ENCODE measurements at places on chromosomes 2 and 18. TPM values are rescaled to one million over a fixed set of nuclear protein-coding genes. Genes with fewer than 3 reads are reported as not detected.

DNA sequence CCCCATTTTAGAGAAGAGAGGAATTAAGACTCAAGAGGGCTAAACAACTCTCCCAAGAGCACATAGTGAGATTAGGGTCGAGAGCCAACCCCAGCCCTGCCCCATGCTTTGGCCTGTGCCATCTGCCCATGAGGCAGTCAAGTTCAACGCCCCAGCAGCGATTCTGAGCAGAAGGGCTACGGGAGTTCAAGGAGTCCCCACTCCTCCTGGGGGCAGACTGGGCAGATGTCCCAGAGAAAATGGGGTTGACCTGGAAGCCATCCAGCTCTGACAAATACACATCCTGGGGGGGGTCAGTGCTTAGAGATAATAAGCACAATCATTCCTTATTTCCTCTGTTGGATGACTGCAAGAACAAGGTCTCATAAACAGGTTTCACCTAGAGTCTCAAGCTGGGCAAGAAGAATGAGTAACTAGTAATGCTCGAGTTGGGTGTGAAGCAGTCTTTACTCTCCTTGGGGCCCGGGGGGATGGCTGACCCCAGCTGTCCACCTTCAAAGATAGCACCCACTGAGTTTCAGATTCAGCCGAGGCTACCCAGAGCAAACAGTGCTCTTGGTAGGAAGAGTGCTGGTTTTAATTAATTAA is 716.4 kb downstream of the RNF144A start:
- no peak for DNase-seq

DNA sequence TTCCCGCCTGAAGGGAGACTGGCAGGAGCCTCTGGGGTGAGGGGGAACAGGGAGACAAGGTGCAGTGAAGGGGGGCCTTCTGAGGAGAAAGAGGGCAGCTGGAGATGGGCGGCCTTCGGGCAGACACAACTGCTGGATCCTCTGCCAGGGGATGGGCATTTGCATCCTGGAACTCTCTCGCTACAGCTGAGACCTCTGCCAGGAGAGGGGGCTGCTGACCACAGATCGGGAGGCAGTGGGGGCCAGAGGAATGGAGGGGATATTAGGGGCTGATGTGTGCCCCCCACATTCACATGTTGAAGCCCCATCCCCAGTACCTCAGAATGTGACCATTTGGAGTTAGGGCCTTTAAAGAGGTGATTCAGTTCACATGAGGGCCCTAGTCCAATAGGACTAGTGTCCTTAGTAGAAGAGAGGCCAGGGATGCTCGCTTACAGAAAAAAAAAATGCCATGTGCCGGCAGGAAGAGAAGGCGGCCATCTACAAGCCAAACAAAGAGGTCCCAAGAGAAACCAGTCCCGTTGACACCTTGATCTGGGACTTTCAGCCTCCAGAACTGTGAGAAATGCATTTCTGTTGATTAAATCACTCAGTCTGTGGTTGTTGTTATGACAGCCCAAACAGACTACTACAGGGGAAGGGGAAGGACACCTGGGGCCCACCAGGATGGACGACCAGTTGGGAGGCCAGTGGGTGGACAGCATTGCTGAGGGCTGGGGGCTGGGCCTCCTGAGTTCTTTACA is 50.0 kb downstream of the TRABD2A start:
- DNase-seq: no peak

DNA sequence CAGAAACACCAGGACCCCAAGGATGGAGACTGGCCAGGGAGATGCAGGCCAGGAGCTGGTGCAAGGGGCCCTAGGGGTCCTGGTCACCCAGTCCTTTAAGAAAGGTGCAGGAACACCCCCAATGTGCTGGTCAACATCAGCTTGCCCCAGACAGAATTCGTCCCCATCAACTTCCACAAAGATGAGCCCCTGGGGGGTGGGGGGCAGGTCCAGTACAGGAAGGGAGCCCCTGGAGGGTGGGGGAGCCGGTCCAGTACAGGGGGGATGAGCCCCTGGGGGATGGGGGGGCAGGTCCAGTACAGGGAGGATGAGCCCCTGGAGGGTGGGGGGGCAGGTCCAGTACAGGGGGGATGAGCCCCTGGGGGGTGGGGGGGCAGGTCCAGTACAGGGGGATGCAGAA is 160.7 kb upstream of the SALL3 start:
- DNase-seq: peak; percentile 12

DNA sequence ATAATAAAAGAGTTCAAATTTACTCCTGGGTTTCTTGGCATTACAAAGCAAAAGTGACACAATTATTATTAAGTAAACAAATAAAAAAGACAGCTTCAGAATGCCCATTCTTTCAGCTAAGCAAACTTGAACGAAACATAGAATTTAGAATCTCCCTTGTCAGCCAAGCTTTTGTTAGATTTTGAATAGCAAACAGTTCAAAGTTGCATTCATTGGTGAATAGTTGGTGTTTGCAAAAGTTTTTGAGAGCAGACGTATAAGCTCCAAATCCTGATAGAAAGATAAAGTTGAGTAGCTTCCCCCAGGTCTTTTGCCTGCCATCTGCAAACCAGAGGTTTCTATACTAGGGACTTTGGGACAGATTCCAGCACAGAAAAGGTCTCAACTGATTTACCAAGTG is 434.3 kb upstream of the TNP1 start:
- no peak for DNase-seq

DNA sequence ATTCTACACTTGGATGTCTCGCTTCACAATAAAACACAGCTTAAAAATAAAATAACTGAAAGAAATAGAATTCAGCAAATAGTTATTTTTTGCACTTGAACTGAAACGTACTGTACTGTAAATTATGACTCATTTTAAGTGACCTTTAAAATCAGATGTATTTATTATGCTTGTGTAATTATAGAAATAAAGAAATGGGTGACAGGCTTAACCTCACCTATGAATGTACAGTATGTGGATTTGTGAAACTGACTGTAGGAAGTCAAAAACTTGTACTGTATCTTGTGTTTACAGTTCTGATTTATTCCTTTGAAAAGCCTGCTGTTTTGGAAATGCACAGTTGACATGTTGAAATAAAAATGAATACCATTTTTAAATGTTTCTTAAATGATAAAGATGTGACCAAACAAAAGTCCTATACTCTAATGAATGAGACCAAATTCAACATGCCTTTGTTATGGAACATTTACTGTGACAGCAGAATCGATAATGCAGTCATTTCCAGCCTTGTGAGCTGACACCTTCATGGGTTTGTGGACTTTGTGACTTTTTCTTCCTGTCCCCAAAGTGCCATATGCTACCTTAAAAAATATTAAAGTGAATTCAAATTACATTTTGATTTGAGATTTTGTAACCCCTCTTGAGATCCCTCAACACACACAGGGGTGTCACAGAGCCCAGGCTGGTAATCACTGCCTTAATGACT is 32.7 kb downstream of the NEMP2 start:
- no peak for DNase-seq

DNA sequence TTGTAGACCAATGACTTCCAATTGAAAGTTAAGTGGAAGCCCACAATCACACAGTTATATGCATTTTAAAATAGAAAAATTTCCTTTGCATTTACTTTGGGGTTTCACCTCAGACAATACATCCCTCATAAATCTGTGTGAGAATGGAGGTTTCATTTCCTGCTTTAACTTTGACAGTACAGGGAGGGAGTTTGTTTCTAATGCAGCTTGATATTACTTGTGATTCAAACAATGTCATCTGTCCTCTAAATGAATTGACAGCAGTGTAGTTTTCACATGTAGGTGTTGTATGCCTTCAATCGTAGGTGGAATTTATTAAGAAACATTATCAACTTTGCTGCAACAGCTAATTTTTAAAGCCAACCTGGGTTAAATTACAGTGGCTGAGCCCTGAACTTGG is 75.2 kb downstream of the TMEFF2 start:
- DNase-seq: no peak

- no peak for DNase-seq
Observed at GRCh38 chr2:30404319-30405259, 42.5 kb upstream of the LCLAT1 start.

- no peak for DNase-seq
Observed at GRCh38 chr2:98012561-98012991, 16.8 kb upstream of the TMEM131 start.

DNA sequence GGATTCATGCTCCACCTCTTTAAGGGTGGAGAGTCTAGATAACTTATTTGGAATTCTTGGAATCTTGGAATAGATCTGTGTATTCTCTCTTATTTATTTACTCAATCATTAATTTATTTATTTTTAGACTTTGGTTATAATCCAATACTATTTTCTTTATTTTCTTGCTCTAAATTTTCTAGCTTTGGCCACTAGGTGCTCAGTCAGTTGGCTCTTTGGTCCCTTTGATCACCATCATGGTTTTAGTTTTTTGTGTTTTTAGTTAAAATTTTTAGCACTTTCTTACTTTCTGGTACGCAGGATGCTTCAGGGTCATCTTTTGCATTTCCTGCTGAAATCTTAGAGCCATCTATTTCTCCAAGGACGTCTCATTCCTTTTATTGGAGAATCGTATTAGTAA is 5.2 kb upstream of the PLEK start:
- no peak for DNase-seq

- no peak for DNase-seq
Observed at GRCh38 chr18:67500522-67501205, 15.9 kb downstream of the DSEL start.

- DNase-seq: no peak
Observed at GRCh38 chr2:190835303-190835930, 45.2 kb upstream of the GLS start.

- no peak for DNase-seq
Observed at GRCh38 chr2:68167186-68167585, 9.5 kb downstream of the PNO1 start.

GRCh38 chr2:28343184-28343942 is 49.3 kb upstream of the FOSL2 start:
- no peak for DNase-seq

GRCh38 chr2:98828793-98829371 is 98.0 kb upstream of the MGAT4A start:
- no peak for DNase-seq

DNA sequence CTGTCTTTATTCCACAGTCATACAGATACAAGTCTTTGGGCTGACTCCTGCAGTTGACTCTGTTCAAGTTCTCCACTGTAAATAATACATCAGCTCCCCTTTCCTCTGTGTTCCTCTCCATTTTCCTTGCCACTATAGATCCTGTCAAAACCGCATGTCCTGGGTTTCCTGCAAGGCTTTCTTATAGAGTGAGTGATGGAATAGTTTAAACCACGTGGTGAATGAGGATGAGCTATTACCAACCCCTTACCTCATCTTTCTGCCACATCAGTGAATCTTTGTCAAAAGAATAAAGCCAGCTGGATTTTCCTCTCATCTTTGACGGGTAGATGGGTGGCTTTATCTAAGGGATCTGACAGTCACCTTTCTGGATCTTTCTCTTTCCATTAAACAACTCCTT is 3.9 kb upstream of the GALNT14 start:
- DNase-seq: no peak

- no peak for DNase-seq
Observed at GRCh38 chr2:195494451-195494850, 162.6 kb upstream of the SLC39A10 start.

- no peak for DNase-seq
Observed at GRCh38 chr2:169036736-169037440, 5.8 kb upstream of the ABCB11 start.

DNA sequence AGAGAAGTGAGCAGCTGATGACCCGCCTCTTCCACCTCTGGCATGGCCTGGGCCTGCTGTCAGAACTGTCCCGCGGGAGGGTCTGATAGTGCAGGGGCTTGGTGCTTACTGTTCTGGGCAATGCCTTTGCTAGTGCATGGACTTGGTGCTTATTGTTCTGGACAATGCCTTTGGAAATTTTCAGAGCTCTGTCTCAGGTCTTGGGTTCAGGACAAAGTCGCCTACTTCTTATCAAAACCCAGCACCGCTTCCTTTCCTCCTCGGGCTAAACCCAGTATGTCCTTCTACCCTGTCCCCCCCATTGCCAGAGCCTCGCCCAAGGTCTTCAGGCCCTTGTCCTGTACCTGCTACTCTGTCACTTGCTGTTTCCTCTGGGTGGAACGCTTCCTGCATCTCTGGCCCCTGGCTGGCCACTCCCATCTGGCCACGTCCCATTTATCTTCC is 149.6 kb downstream of the ACKR3 start:
- no peak for DNase-seq

- no peak for DNase-seq
Observed at GRCh38 chr18:47873625-47874024, 56.8 kb downstream of the SMAD2 start.

- DNase-seq: no peak
Observed at GRCh38 chr2:105411720-105412407, 13.0 kb upstream of the FHL2 start.

- no peak for DNase-seq
Observed at GRCh38 chr2:69171116-69171896, 158.3 kb downstream of the ANTXR1 start.

GRCh38 chr18:7566567-7567473 is at the start of gene PTPRM:
Gene PTPRM, plus strand, starts transcription at chr18:7567316. Its CDS starts 503 bp downstream, at chr18:7567819.
- peak; percentile 90 for DNase-seq

DNA sequence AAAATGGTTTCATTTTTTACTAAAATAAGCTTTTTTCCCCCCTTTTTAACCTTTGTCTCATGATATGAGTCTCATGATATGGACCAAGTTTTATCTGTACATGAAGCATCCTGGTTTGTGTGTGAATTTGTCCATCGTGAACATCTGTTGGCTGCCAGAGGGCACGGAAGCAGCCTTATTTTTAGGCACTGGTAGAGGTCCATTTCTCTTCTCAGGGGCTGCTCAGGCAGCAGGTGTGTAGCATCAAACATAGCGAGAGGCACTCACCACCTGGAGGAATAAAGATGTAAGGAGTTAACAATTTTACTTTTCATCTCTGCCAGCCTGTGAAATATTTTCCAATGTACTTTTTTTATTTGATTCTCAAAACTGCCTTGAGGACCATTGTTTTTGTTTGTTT is 134.5 kb downstream of the RHBDD1 start:
- DNase-seq: no peak

DNA sequence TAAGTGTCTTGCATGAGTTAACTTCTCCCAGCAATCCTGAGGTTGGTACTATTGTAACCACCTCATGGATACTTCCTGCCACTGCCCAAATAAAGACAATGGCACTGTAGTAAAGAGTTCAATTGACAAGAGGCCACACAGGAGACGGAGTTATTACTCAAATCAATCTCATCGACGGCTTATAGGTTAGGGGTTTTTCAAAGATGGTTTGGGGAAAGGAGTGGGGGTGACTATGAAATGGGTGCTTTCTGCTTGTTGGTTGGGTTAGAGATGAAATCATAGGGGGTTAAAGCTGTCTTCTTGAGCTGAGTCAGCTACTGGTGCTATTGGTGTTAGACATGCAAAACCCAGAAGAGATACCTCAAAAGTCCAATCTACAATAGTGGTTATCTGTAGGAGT is 1258.0 kb upstream of the ZEB2 start:
- DNase-seq: no peak

- DNase-seq: no peak
Observed at GRCh38 chr2:180075870-180076269, 68.8 kb upstream of the CWC22 start.

Gene TTN
- total RNA-seq: 1.1 TPM

Gene ACVR2A
- 7.2 TPM for total RNA-seq

Gene BCL2
- total RNA-seq: 1.0 TPM

Gene STAM2
- total RNA-seq: 12.4 TPM

Gene EMILIN1
- total RNA-seq: 16.0 TPM

Gene LHCGR
- not detected for total RNA-seq

Gene HOXD12
- not detected for total RNA-seq

Gene CD8B2
- not detected for total RNA-seq

Gene LIPG
- total RNA-seq: 89.4 TPM

Gene DPP4
- total RNA-seq: 15.2 TPM

Gene CTLA4
- 0.13 TPM for total RNA-seq

Gene ERMN
- total RNA-seq: not detected

Gene ZEB2
- 19.3 TPM for total RNA-seq
